ENCODE measurements at places on chromosomes 5 and 9.

- DNase-seq: no peak
Observed at GRCh38 chr5:36948041-36948440, 71.5 kb downstream of the NIPBL start.

DNA sequence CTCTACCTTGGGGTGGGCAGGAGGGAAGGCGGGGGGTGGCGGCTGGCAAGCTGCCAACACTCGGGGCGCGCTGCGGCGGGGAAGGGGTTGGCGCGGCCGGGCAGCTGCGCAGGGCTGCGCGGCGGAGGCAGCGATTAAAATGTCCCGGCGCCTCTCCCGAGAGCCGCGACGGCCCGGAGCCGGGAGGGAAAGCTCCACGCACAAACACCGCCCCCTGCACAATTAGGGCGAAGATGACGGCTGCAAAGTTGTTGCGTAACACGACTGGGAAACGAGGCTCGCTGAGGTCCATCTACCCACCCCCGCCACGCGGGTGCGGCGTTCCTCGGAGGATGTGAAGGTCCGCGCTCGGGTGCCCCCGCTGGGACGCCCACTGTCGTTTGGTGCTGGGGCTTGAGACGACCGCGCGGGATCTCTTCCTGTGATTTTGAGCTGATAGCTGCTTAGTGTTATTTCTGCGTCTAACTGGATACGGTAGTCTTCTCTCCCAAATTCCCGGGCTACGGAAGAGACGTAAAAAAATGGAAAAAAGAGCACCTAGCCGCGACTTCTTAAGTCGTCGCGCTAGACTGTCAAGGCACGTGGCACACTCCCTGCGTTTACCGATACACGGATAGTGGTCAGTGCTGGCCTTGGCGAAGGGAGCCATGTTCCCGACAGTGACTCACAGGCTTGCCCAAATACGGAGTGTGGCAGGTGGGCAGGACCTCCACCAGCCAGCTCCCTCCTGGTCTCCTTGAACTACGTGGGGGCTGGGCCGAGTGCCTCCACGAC, 958 bp upstream of the NFIL3 start:
- DNase-seq: peak; percentile 87

GRCh38 chr5:78597068-78597973, 51.3 kb downstream of the LHFPL2 start:
- DNase-seq: no peak

GRCh38 chr9:130779153-130779855, 55.8 kb upstream of the ABL1 start:
- DNase-seq: no peak
